ENCODE measurements at places on chromosomes 6 and 20.

GRCh38 chr20:9516234-9516871 is 2.0 kb downstream of the LAMP5 start:
- DNase-seq = peak; percentile 57

DNA sequence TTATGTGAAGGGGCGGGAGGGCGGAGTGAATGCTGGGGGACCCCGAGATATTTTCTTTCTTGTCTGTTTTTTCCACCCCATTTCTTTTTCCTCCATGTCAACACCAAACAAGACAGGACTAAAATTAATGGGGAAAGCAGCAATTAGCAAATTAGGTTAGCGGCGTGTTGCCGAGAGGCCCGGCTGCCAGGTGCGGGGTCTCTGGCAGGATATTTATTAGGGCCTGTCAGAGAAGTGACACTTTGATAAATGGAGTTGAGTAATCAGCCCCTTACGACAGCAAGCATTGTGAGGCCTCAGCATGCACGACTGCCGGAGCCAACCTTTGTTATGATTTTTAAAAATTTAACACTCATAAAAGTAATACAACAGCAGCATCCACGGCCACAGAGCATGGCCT is 193.8 kb downstream of the DHX35 start:
- no peak for DNase-seq

DNA sequence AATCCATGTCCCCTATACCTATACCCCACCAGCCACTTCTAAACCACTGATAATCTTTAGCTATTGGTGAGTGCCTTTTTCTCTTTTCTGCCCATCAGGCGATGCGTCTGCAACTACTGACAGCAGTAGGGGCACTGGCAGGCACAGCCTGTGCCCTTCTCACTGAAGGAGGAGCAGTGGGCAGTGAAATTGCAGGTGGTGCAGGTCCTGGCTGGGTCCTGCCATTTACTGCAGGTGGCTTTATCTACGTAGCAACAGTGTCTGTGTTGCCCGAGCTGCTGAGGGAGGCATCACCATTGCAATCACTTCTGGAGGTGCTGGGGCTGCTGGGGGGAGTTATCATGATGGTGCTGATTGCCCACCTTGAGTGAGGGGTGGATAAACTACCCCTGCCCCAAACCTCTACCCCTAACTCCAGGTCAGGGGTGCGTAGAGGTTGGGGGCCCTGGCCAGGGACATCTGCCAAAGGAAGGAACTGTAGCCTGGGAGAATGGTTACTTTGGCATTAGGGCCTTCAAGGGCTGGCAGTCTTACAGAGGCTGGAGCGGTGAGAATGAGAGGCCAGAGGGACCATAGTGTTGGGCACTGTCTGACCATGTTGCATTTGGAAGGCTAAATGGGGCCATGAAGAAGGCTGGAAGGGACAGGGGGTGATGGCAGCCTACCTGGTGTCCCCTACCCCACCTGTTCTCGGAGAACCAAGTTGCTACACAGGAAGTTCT is 851 bp upstream of the HSD17B8 start:
- no peak for DNase-seq

- no peak for DNase-seq
These were observed 117.2 kb upstream of the FERMT1 start for GRCh38 chr20:6240059-6240458.

- no peak for DNase-seq
These were observed 30.7 kb downstream of the CHD6 start for GRCh38 chr20:41587523-41587922.

DNA sequence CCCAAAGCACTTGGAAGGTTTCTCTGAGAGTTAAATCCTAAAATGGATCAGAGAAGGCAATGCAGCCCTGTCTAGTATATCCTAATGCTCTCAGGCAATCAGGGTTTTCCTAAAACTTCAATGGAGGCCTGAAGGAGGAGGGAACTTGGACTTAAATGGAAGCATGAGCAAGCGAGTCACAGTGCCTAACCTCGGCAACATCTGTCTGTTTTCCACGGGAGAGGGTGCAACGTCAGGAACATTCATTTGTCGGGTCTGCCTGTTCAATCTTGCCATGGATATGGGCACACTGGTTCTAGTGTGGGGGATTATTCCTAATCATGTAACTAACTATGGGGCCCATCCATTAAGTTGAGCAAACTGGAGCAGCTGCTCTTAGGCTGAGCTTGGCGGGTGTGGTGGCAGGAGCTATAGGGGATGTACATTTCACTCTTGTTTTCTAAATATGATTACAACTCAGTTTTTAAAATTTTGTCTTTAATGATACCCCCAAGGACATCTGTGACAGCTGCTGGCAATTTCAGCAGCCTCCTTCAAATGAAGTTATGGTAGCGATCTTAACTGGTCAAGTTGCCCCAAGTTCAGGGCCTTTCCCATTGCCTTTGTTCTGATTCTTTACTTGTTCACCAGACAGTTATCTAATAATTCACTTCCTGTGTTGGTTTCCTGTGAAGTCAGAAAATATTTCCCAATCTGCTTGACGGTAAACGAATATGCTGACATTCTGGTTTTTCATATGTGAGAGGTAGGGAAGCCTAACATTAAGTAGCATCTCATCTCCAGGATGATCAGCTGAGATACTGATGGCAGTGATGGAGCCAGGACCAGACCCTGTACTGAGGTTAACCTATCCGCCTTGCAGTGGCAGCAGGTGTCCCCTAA is 21.6 kb downstream of the DSE start:
- no peak for DNase-seq

GRCh38 chr6:148650941-148651505 is 95.8 kb upstream of the UST start:
- no peak for DNase-seq

GRCh38 chr6:158818581-158819212 is 471 bp downstream of the EZR start:
- peak; percentile 81 for DNase-seq

GRCh38 chr6:81172056-81172740 is 580.3 kb downstream of the TENT5A start:
- DNase-seq = no peak

- DNase-seq = no peak
These were observed 8.7 kb downstream of the TAF4 start for GRCh38 chr20:62056975-62057374.

DNA sequence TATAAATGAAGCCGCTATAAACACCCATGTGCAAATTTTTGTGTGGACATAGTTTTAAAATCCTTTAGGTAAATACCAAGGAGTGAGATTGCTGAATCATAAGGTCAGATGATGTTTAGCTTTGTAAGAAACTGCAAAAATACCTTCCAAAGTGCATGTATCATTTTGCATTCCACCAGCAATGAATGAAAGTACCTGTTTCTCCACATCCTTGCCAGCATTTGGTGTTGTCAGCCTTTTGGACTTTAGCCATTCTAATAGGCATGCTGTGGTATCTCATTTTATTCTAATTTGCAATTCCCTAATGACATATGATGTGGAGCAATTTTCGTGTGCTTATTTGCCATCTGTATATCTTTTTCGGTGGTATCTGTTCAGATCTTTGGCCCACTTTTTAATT is 93.7 kb downstream of the GCLC start:
- no peak for DNase-seq

DNA sequence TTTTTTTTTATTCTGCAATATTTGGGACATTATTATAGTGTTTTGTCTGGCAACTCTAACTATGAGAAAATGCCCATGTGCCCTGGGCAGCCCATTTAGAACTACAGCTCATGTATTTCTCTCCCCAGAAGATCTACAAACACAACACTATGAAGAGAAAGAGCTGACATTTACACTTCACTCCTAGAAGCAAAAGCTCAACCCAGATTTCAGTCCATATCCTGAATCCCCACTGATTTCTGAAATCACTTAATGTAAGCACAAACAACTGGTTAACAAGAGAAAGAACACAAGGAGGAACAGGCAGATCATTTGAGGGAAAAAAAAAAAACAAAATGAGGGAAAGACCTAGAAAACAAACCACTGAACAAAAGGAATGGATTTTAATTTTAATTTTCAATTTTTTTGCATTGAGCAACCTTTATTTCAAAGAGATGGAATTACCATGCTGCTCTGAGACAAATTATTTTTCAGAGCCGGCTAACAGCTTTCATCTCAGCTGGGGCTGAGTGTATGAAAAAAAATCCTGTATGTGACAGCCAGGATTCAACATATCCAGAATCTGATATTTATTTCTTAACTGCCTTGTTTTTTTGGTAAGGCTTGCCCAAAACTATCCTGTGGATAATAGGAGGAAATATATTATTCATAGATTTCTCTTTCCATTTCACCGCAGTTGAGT is 32.5 kb downstream of the KIAA0319 start:
- DNase-seq = no peak

DNA sequence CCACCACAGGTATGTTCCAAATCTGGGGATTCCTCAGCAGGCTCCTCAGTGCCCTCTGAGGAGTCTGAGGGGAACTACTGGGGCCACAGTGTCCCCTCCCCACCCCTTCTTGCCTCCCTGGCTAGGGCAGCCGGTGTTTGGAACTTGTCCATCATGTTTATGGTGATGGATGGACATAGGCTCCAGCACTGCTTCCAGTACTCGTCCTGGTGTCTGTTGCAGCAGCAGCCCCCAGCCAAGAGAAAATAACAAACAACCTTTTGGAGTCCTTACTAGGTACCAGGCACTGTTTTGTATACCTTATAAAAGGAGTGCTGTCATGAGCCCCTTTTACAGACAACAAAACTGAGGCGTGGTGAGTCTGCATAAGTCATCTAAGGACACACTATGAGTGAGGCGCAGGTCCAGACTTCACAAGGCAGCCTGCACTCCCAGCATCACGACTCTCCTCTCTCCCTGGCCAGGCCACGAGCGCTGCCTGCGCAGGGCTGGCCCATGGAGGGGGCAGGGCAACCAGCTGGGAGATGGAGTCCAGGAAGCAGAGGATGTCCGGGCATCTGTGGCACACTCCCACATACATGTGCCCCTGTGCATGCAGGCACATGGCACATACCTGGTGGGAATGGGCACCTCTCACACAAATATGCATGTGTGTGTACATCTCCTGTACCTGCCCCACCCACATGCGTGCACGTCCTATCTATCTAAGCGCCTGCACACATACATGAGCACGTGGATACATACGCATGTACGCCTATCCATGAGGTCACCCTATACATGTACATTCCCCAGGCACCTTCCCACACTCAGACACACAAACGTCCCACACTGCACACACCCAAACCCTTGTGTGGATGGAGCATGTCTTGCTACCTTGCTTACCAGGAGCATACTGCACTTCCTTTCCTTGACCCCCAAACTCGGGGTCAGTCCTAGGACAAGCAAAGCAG is 152.7 kb downstream of the VEGFA start:
- no peak for DNase-seq

DNA sequence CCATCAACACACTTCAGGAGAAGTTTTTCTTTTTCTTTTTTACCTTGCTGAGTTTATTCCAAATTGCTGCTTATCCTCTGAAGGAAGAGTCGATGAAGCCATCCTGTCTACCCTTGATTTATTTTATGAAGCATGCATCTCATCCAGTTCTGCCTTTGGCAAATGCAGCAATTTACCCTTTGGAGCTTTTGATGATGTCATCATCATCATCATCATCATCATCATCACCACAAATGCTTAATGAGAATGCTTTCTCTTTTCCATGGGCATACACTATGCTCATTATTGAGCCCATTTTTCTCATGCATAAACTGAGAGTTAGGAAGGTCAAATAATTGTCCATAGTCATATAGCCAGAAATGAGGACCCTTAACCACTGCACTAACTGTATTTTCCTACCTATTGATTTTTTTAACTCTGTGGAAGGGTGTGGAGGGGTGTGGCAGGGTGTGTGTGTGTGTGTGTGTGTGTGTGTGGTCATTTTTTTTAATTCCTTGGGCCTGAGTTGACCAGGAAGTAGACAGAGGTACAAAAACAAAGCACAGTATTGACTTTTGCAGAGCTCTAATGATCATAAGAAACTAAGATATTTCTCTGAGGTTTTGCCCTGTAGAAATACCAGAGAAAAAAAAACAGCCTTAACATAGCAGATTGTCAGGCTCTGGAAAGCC is 82.8 kb downstream of the COL9A1 start:
- no peak for DNase-seq

- DNase-seq = no peak
These were observed 52.2 kb downstream of the GFRAL start for GRCh38 chr6:55379471-55379870.

GRCh38 chr6:34580707-34581560 is 24.8 kb upstream of the SPDEF start:
- DNase-seq = no peak

- no peak for DNase-seq
These were observed 110.4 kb downstream of the RIN2 start for GRCh38 chr20:19868441-19868840.

- no peak for DNase-seq
These were observed 2.0 kb upstream of the SHLD1 start for GRCh38 chr20:5748246-5748645.

- no peak for DNase-seq
These were observed 47.5 kb downstream of the RALGAPA2 start for GRCh38 chr20:20664795-20665589.

DNA sequence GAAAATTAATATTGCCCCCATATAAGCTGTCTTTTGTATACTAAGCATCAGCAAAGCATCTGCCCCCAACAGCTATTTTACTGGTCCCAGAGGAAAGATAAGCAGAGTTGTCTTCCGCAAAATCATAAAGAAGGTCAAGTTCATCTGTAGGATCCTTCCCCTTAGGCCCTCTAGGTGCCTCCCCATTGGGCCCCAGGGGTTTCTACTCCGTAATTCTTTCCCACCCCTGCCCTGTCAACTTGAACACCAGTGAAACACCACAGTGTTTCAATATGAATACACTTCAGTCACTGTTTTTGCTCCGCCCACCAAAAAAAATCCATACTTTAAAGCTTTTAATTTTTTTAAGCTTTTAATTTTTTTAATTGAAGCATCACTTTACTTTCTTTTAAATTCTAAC is 159.2 kb downstream of the ATXN1 start:
- no peak for DNase-seq

DNA sequence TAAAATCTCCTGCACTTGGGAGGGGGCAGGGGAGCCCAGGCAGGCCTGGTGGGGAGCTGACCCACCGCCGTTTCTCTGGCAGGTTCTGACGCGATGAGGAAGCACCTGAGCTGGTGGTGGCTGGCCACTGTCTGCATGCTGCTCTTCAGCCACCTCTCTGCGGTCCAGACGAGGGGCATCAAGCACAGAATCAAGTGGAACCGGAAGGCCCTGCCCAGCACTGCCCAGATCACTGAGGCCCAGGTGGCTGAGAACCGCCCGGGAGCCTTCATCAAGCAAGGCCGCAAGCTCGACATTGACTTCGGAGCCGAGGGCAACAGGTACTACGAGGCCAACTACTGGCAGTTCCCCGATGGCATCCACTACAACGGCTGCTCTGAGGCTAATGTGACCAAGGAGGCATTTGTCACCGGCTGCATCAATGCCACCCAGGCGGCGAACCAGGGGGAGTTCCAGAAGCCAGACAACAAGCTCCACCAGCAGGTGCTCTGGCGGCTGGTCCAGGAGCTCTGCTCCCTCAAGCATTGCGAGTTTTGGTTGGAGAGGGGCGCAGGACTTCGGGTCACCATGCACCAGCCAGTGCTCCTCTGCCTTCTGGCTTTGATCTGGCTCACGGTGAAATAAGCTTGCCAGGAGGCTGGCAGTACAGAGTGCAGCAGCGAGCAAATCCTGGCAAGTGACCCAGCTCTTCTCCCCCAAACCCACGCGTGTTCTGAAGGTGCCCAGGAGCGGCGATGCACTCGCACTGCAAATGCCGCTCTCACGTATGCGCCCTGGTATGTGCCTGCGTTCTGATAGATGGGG is 3.0 kb downstream of the PRND start:
- DNase-seq = no peak

All from ecto neural progenitor cell (in vitro differentiated cells).